RPMI7951 (cell line): ENCODE measurements at places on chromosomes 7 and 10. TPM values are rescaled to one million over a fixed set of nuclear protein-coding genes. Genes with fewer than 3 reads are reported as not detected.
A peak's percentile ranks its signal among the peaks of the same experiment; 100 is the strongest.

GRCh38 chr7:7979558-7979957, 11.0 kb downstream of the GLCCI1 start:
- no peak for DNase-seq

DNA sequence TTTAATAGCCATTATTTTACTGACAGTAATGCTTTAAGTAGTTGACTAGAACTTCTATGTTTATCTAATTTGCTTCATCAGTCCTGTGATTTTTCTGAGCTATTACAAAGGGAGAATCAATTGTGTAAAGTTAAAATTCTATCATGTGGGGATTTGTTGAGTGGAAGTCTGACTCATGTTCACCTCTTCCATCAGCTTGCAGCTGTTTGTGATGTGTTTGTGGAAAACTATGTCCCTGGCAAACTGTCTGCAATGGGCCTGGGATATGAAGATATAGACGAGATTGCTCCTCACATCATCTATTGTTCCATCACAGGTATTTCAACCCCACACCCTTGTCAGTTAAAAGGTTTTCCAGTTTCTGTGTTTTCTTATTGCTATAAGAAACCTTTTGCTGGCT, 59.9 kb downstream of the SUGCT start:
- DNase-seq: no peak

- peak; percentile 56 for DNase-seq
These were observed 11.4 kb downstream of the FAM241B start for GRCh38 chr10:69641261-69641980.

GRCh38 chr10:97922022-97922758, 72.5 kb downstream of the GOLGA7B start:
- DNase-seq: no peak

The VENTX gene
- total RNA-seq: not detected in 2 replicates

GRCh38 chr7:140591180-140591902, 49.3 kb downstream of the DENND2A start:
- DNase-seq: no peak

GRCh38 chr7:144736880-144737493, 98.9 kb downstream of the TPK1 start:
- DNase-seq: no peak

DNA sequence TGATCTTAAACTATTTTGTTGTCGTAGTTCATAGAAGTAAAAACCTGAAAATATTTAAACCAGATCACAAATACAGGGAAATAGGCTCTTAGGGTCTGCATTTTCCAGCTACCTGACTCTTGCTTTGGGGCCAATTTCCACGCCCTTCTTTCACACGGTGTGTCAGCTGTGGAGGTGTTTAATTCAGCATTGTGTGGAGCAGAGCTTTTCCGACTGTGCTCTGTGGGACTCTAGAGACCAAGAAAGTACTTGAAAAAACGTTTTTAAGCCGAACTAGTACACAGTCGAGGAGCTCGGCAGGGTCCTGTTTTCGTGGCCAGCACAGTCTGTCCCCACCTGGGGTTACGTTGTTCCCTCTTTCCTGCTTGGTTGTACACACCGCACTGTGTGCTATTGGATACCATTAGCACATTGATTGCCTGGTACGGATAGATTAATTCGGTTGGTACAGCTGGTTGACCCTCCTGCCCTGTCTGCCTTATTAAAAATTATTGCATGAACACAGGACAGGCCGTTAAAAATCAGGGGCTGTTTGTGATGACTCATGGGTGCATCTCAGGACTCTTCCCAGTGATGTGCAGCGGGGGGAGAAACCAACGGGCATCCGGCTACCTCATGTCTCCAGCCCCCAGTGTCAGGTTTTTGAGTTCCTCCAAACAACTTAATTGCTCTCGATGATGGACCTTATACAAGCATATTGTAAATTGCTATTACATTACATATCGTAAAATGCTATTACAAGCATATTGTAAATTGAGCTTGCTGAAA, 80.7 kb upstream of the BTBD16 start:
- DNase-seq: no peak
